ENCODE measurements at places on chromosomes 11 and 22.

DNA sequence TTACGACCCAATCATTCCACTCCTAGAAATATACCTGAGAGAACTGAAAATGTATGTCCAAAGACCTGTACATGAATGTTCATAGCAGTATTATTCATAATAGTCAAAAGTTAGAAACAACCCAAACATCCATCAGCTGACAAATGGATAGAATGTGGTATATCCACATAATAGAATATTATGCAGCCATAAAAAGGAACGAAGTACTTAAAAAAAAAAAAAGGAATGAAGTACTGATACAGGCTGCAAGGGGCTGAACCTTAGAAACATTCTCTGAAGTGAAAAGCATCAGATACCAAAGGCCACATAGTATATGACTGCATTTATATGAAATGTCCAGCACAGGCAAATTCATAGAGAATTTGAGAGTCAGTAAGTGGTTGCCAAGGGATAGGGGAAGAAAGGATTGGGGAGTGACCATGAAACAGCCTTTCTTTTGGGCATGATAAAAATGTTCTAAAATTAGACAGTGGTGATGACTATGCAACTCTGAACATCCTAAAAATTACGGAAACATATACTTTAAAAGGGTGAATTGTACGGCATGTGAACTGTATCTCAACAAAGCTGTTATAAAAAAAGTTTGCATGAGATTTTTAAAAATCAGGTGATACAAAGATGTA lies 1.8 kb downstream of the TPST2 start:
- DNase-seq: no peak

- DNase-seq: no peak
Observed at GRCh38 chr11:6388748-6389147, 1.5 kb upstream of the SMPD1 start.

- no peak for DNase-seq
Observed at GRCh38 chr11:118581057-118581456, 8.8 kb downstream of the ARCN1 start.

GRCh38 chr11:96036863-96037262 lies 113.0 kb upstream of the MTMR2 start:
- DNase-seq: no peak

DNA sequence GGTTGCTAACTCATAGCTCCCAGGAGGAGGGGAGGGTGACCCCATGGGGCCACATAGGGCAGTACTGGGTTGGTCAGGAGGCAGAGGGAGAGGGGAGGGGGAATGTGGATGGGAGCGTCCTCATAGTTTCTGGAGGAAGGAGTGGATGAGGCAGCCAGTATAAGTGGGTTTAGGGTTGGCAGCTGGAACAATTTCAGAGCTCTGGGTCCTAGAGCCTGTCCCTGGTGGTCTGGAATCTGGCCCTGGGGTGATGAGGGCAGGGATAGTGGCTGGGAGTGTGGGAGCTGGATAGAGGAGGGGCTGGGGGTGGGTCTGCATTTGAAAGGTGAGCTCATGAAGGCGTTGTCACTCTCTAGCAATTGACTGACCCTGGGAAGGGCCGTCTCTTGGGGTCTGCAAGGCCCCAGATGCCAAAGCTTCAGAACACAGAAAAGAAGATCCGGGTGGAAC lies 5.3 kb upstream of the MRGPRG start:
- no peak for DNase-seq

DNA sequence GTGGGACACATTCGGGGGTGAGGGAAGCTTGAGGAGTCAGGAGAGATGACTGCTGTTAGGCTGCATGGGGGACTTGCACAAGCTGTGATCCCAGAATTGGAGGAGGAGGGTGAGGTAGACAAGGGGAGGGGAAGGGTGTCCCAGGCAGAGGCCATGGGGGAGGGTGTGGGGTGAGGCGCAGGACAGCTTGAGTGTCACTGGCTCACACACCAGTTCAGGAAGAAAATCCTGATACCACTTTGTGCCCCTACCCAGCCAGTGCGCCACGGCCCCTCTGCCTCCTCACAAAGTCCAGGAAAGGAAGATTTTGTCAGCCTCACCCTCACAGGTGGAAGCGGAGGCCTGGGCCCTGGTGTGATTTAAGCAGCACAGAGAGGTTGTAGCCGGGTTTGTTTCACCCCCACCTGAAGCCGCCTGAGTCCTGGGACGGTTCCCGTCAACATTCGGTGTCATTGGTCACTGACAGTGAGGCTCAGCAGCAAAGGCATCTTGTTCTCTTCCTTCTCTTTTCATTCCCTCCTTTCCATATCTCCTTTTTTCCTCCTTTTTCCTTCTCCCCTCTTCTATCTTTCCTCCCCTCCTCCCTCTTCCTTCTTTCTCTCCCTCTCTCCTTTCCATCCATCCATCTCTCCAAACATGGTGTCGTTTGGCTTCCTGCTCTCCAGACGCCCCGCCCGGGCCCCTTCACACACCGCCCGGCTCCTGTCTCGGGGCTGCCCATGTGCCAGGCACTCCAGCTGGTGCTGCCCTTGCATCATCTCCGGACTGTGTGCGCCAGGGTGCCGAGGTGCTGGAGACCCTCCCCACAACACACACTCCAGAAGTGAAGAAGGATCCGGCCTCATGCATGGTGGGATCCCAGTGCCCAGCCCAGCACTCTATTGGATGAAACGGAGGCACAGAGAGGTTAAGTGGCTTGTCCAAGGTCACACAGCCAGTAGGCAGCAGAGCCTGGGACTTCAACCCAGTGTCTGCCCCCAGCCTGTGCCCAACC lies 89.3 kb downstream of the MPPED1 start:
- no peak for DNase-seq

- no peak for DNase-seq
Observed at GRCh38 chr11:19966441-19966840, 193.8 kb downstream of the DBX1 start.

- no peak for DNase-seq
Observed at GRCh38 chr11:99781074-99781473, 760.3 kb downstream of the CNTN5 start.

DNA sequence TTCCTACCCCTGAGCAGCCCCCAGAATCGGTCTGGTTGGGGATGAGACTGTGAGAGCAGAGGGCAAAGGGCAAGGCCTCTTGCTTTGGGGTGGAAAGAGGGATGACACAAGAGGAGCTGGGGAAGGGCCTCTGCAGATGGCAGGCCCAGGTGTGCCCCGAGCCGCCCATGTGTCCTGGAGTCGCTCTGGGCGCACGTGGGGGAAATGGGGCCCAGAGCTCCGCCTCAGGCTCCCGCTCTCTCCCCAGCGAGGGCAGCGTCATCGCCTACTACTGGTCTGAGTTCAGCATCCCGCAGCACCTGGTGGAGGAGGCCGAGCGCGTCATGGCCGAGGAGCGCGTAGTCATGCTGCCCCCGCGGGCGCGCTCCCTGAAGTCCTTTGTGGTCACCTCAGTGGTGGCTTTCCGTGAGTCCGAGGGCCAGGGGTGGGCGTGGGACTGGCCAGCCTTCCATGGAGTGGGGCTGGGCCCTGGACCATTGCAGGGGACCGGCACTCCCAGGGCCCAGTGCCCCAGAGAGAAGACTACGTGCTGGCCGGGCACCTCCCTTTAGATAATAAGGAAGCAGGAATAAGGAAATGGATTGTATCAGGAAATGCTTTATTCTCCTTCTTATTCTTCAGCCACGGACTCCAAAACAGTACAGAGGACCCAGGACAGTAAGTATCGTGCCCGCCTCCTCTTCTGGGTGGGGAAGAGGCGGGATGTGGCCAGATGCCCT lies 30.1 kb downstream of the ST14 start:
- DNase-seq: no peak

DNA sequence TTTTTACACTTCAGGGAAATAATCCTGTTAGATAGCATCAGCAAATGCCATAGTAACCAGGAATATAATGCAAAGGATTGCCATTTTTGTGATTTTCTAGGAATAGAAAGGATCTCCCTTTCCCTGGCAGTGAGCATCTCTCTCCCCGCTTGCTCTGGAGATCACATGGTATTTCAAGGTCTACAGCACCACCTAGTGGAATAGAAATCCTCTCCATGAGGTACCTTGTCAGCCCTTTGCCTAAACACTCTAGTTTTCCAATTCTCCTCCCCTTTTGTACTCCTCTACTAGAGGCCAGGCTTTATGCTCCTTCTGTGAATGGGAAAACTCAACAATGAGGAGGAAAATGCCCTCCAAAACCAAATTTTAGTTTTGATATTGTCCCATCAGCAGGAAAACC lies 78.4 kb downstream of the XRRA1 start:
- no peak for DNase-seq

DNA sequence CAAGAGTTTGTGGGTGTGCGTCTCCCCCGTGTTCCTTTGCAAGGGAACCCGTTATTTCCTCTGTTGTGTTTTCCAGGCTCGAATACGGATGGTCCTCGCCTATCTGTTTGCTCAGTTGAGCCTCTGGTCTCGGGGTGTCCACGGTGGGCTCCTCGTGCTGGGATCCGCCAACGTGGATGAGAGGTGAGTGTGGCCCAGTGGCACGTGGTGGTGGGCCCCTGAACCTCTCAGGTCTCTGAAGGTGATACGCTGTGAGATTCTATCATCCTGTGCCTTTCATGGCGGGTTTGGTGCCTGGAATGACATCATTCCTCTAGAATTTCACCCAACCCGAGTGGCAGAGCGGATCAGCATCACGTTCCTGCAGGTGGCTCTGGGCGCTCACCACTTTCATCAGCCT lies 32.5 kb downstream of the NADSYN1 start:
- no peak for DNase-seq

DNA sequence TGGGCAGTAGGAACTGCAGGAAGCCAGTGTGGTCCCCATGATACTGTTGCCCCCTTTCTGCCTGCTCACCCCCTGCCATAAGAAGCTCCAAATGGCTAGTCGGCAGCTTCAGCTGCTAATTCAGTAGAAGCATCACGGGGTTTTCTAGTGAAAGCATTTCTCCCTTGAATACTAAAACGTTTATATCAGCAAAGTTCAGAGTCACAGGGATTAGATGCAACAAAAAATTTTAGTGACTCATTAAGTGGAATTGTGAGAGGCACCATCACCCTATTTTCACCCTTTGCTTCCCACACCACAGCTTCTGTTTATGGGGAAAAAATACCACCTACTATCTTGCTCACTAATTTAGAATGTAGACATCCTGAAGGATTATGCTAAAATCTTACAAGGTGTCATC lies 25.2 kb downstream of the RAB39A start:
- DNase-seq: no peak

GRCh38 chr11:64762277-64762673 lies 2.5 kb upstream of the PYGM start:
- DNase-seq: no peak

GRCh38 chr11:48091426-48092102 lies 111.2 kb downstream of the PTPRJ start:
- no peak for DNase-seq

GRCh38 chr11:5737091-5737490 lies 843 bp downstream of the OR56B1 start:
- DNase-seq: no peak

GRCh38 chr11:35260342-35260985 lies 121.5 kb downstream of the CD44 start:
- no peak for DNase-seq

GRCh38 chr11:129248618-129249017 lies 56.5 kb upstream of the ARHGAP32 start:
- no peak for DNase-seq

- DNase-seq: no peak
Observed at GRCh38 chr11:13073119-13073981, 64.2 kb downstream of the RASSF10 start.

DNA sequence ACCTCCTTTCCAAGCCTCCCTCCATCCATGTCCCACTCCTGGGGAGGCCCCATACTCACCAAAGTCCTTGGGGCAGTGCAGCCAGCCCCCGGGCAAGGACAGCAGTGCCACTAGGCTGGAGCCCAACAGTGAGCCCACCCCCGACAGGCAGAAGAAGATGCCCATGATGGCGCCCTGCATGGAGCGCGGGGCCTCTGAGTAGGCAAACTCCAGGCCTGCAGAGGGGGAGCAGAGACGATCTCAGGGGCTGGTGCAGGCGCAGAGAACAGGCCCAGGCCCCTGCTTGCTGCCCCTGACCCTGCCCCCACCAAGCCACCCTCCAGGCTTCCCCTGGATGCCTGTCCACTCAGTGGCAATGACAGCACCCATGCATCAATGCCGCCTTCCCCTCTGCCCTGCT lies 13.6 kb downstream of the TMEM132A start:
- no peak for DNase-seq

GRCh38 chr22:22403306-22403705 lies 105.2 kb downstream of the ZNF280B start:
- no peak for DNase-seq

GRCh38 chr11:24246715-24247114 lies 250.1 kb upstream of the LUZP2 start:
- DNase-seq: no peak

DNA sequence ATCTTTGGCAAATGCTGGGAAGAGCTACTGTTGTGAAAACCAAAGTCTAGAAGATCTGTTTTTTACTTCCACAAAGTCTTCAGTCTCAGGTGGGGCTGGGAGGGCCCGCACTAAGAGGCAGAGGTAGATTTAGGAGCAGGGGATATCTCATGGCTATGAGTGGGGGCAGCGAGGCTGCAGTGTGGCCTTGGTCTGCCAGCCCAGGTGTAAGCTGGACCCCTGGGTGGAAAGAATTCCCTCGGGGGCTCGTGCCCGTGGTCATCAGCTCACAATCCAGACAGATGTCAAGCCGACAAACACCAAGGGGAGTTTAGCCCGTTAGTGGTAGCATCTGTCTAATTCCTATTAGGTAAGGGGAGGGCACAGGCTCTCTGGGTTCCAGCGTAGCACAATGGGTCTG lies 9.0 kb downstream of the PKNOX2 start:
- no peak for DNase-seq

GRCh38 chr22:46667245-46667623 lies 47.0 kb downstream of the GRAMD4 start:
- no peak for DNase-seq

GRCh38 chr11:128455766-128456165 lies 131.6 kb downstream of the ETS1 start:
- no peak for DNase-seq

DNA sequence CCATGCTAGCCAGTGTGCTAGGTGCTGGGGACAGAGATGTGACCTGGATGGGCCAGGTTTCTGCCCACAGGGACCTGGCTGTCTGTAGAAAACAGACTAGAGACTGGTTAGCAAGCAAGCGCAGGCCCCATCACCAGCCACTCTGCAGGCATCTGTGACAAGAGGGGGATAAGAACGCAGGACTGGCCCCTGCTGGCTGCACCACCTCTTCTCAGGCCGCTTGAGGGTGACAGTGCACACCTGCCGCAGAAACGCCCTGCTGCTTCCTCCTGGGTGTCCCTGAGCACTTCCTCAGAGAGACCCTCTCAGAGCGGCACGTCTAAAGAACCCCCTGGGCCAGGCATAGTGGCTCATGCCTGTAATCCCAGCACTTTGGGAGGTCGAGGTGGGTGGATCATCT lies 5.9 kb upstream of the PICK1 start:
- no peak for DNase-seq

GRCh38 chr11:77141034-77141433 lies 13.0 kb downstream of the MYO7A start:
- no peak for DNase-seq

Measured in NK-92 treated with Interleukin-12 subunit alpha and Interleukin-12 subunit beta, amount 100 ng/mL, for 24 hours (cell line).